Inflammatory macrophage (primary cell): ENCODE measurements at places on chromosomes 2 and 18.

DNA sequence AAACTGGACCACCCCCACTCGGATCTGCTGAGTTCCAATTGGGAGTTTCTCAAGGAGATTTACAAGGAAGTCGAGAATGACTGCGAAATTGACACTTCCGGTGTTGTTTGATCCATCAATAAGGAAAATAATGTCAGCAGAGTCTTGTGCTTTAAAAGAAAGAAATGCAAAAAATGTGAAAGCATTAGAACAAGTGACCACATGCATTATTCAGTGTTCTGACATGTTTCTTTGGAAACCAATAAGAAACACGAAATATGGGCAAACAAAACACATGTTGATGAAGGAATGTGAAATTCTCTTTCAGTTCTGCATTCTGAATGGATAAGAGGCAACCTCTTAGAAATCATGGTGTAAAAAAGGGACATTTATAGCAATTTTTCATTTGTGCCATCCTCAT, 25.9 kb downstream of the COL6A3 start:
- DNase-seq = no peak

DNA sequence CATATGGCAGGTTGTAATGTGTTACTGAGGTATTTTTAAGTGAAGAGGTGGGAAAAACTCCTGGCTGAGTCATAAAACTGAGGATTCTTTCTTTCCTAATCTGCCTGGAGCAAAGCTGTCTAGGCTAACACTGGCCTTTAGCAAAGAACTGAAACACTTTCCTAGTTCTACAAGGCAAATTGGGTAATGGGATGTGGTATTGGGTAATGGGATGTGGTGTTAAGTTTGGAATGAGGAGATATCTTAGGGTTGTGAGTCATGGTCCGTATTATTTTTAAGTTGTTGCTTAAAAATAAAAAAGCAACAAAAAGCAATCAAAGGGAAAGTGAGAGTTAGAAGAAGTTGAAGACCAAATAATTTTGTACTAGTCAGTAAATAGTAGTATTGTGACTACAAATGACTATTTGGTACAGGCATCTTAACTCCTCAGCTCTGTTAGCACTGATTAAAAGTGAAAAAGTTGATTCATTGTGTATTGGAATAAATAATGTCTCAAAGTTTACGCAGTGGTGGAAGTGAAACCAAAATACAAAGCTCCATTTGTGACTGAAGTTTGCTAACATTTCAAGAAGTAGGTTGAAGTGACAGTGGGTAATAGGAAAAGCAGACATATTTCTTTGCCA, 216.8 kb downstream of the CAMKMT start:
- DNase-seq = peak; percentile 88

DNA sequence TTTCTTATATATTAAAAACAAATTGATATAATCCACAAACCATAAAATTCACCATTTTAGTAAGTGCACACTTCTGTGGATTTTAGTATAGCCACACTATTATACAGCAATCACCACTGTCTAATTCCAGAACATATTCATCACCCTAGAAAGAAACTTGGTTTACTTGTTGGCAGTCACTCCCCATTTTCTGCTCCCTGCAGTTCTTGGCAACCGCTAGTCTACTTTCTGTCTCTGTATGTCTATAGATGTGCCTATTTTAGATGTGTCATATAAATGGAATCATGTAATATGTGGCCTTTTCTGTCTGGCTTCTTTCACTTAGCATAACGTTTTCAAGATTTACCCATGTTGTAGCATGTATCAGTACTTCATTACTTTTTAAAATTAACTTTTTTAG, 5.7 kb downstream of the CKAP2L start:
- no peak for DNase-seq

DNA sequence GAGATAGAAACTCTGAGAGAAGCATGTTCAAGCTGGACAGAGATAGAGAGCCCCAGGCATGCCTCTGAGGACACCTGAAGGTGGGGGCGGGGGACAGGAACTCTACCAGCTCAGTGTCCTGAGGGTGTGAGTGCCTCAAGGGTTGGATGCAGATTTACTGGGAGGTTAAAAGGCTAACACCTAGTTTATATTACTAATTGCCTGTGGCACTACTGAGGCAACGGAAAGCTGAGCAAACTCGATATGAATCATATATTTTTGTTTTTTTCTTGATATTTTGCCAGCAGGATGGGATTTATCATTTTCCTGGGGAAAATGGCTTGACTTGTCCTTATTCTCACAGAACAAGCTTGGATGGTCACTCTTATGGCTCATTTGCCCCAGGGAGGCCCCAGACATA, 319.5 kb downstream of the ALK start:
- DNase-seq = no peak

DNA sequence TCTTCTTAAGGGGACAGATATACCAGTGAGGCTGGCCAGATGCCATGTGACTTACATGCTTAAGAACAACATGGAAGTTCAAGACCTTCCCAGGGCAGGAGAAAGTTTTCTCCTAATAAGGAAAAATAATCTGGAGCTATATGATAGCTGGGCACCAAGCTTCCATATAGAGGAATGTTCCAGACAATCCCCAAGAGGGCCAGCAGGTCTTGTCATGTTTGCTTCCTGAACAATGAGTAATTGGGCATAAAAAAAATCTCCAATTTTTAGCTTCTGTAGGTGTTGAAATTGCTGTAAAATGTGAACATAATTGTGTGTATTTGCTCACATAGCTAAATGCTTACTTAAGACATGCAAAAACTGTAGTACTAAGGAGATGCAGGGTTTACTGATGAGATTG, 809.5 kb upstream of the PIK3C3 start:
- DNase-seq = no peak

- DNase-seq = no peak
Observed at GRCh38 chr18:34880882-34881834, 160.1 kb upstream of the MAPRE2 start.

DNA sequence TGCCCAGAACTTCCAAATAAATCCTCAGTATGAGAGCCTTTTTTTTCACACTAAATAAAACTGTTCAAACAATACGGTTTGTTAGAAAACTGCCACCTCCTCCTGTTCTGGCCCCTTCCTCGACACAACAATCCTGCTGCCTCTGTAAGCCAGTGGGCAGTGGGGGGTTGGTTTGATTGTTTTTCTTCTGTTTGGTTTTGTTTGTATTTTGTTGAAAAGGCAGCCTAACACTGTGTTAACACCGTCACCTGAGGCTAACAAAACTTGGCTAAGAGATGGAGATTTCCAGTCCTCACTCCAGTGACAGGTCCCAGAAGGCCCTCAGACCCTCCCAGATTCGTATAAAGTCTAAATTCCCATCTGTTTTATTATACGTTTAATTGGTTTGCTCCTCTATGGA, 402.1 kb downstream of the ZNF521 start:
- DNase-seq = no peak

DNA sequence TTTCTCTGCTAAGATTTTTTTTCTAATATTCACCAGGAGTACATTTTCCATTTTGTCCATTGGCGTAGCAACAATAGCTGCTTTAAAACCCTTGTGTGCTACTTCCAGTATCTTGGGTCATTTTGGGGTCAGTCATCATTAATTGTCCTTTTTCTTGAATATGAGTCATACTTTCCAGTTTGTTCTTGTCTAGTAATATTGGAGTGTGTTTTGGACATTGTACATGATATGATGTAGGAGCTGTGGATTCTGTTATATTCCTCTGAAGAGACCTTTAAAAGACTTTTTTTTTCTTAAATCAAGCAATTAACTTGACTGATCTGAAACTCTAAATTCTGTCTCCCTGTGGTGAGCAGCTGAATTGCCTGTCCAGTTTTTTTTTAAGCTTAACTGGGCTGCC, 40.8 kb downstream of the AGPS start:
- DNase-seq = no peak

- DNase-seq = no peak
Observed at GRCh38 chr2:239105234-239105633, 257.3 kb downstream of the TWIST2 start.

DNA sequence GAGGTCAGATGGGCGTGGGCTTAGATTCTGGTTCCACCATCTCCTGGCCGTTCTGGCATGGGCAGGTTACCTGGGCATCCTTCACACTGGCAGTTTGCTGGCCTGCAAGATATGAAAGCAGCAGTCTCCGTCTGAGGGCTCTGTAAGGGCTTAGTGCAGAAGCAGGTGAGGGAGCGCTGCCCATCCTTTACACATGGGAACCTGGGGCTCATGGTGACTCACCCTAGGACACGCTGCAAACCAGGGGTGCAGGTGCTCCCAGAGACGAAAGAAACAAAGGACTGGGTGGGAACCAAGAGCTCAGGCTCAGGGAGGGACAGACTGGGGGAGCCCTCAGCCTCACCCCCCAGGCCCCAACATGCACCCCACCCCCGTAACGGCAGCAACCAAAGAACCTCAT, 10.7 kb upstream of the ID2 start:
- DNase-seq = no peak

- no peak for DNase-seq
Observed at GRCh38 chr2:3305952-3306351, 71.7 kb downstream of the EIPR1 start.
